ENCODE measurements at places on chromosomes 7 and 10.

GRCh38 chr7:128021366-128021765 is 9.9 kb downstream of the LRRC4 start:
- no peak overlapping the region for H3K27ac ChIP-seq
- peaks cover 6% of the 10 kb centered on the region for H3K4me1 ChIP-seq
- no peak overlapping the region for H3K4me3 ChIP-seq

- peaks cover 40% of the 10 kb centered on the region for H3K27me3 ChIP-seq
- H3K36me3 ChIP-seq, result no peaks in the 10 kb centered on the region
- H3K4me3 ChIP-seq, result peak overlapping the region; percentile 42
- DNase-seq, result no peak
- no peak overlapping the region for H3K27ac ChIP-seq
- peaks cover 2% of the 10 kb centered on the region for H3K4me1 ChIP-seq
Observed at GRCh38 chr7:23473844-23474093, 3.5 kb upstream of the IGF2BP3 start.

DNA sequence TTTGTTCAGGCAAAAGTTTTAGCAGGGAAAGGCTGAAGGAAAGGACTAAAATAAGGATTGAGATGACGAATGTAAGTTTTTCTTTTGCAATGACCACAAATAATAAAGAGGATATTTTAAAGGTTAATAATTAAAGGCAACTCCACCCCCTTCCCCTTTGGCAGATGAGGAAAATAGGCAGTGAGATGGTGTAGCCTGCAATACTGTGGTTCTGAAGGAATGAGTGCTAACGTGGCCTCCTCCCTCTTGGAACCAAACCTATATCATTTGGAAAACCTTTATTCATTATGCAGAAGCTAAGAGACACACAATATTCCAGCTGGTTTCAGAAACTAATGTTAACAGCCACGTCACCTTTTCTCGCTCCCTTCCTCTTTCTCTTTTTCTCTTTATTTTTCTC is 70.9 kb upstream of the COL1A2 start:
- H3K27ac ChIP-seq, result no peak overlapping the region
- no peak overlapping the region for H3K4me3 ChIP-seq
- DNase-seq, result no peak
- H3K36me3 ChIP-seq, result no peaks in the 10 kb centered on the region

DNA sequence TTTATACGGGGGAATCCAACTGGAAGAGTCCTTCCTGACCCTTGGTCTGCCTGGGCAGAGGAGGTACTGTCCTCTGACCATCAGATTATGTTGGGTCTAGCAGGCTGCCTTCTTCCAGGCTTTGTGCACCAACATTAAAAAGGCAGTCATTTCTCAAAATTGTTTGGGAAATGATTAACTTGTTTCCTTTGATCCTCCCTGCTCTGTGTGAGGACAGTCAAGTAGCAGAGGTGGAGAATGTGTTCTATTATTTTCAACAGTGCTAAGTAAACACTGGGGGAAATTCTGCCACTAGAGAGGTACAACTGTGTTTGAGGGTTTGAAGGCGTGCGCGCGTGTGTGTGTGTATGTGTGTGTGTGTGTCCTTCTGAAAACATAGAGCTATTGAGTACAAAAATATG is 20.6 kb downstream of the ACSL5 start:
- H3K4me3 ChIP-seq, result no peak overlapping the region
- no peak for DNase-seq
- H3K4me1 ChIP-seq, result no peaks in the 10 kb centered on the region
- H3K27ac ChIP-seq, result no peak overlapping the region

GRCh38 chr7:28509251-28510025 is 97.1 kb downstream of the CREB5 start:
- no peak for DNase-seq
- no peak overlapping the region for H3K4me3 ChIP-seq
- no peak overlapping the region for H3K27ac ChIP-seq
- H3K27me3 ChIP-seq, result no peaks in the 10 kb centered on the region

All from fibroblast of lung (primary cell).